GM03348 (cell line): ENCODE measurements at places on chromosomes 16 and 17.

DNA sequence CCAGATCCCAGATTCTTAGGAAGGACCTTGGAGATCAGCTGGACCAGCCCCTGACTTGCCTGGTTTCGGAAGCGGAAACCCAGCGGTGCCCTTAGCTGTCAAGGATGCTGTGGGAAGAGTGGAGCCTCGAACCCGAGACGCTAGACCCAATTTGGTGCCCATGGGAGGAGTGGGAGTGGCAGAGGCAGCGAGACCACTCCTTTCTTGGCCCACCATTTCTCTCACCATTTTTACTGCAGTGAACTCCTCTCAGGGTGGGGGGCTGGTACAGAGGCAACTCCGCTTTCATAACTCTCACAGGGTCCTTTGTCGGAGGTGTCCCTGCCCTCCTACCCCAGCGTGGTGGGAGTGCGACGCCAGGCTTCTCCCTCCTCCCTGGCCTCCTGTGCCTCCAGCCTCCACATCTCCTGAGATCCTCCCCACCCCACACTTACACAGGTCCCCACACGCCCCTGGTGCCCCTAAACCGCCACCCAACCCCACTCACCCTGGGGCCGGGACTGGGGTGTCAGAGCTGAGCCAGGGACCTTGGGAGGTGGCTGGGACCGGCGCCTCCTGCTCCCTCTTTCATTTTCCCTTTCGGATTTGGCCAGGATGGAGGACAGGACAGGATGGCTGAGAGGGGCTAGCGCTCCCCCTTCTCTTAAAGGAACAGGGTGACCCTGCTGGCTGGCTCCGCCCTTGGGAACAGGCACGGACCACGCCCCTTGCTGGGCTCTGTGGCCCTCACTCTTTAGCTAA, at the start of gene GJD3:
TSS of gene GJD3 (minus strand) at position 617 of the 741 bp plus-strand sequence. CDS start 922 bp downstream, outside the sequence.
- DNase-seq: no peak

GRCh38 chr17:48646183-48647102, 20.3 kb upstream of the HOXB9 start:
- DNase-seq: peak; percentile 75

DNA sequence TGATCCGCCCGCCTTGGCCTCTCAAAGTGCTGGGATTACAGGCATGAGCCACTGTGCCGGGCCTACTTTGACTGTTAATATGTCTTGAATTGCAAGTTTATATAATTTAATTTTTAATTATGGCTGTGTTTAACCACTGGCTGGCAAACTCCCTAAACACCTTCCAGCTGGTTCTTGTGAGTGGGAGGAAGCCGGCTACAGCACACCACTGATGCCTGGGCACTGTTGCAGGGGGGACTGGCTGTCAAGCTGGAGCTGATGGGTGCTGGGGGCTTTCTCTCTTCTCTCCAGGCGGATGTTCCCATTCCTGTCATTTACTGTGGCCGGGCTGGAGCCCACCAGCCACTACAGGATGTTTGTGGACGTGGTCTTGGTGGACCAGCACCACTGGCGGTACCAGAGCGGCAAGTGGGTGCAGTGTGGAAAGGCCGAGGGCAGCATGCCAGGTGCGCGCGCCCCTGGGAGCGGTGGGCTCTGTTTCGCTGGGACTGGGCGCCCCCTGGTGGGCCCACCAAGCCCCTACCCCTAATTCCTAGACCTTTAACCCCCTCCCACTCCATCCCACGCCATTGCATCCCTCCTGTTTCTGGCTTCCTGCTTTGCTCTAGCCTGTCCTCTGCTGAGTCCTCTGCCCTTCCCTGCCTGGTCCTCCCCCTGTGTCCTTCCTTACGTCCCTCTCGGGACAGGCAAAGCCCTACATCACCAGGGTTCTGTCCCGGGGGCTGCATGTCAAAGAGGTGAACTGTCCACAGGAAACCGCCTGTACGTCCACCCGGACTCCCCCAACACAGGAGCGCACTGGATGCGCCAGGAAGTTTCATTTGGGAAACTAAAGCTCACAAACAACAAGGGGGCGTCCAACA, 9.5 kb downstream of the TBX21 start:
- DNase-seq: no peak

DNA sequence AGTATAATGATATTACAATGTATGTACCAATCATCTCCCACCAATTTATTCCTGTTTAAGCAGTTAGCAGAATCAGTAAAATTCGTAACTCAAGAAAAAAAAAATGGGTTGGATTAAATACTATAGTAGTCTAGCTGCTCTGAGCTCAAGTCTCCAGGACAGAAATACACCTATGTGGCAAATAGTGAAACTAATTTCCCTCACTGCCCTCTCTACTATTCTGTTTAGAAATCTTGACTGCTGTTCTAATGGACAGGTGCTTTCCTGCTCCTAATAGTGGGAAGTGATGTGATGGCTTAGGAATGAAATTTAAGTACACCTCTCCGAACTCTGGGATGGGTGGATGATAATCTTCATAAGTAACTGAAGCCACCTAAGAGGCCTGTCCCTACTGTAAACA, 175.7 kb downstream of the KCNJ2 start:
- DNase-seq: no peak

- no peak for DNase-seq
These were observed 151.5 kb upstream of the GOT2 start for GRCh38 chr16:58885528-58886170.

DNA sequence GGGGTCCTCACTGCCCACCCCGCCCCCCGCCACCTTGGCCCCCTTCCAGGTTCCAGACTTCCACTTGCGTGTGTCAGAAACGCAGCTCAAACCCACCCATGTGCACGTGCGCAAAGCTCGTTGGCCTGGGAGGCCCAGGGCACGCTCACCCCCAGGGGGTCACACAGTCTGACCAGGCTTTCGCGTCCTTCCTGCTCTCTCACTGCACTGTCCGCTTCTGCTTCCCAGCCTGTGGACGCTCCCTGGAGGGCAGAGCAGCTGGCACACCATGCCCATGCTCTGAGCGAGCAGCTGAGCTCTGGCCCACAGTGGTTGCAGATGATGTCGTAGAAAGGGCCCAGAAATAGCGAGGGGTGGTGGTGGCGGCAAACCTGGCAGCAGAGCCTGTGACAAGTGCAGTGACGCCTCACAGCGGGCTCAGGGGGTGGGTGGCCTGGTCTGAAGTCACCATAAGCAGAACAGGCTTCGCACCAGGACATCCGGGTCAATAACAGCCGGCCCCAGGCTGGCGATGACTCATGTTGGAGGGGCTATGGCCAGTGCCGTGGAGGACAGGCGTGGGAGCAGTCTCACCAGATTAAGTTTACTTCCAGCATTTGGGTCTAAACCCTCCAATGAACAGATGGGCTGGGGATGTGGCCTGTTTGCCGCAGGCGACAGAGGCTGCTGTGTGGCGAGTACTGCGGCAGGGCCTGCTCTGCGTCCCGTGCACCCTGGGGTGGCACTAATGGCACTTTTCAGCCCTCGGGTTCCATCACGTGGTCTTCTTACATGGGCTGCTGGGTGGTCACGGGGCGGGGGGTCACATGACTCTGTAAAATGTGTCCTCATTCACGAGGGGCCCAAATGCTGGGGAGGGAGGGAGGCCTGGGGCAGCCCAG, 49.0 kb downstream of the NT5M start:
- no peak for DNase-seq

DNA sequence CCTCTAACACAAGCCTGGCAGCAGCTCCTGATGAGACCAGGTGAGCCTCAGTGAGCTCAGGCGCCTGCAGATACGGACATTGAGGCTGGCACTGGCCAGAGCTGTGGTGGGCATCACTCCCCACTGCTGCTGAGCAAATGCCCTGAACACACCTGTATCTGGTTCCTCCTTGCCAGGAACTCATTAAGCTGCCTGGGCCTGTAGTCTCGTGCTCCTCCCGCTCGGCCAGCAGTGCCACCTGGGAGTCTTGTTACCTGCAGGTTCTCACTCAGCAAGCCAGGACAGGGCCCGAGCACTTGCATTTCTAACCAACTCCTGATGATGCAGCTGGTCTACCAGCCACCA, 13.3 kb downstream of the EIF4A3 start:
- no peak for DNase-seq

DNA sequence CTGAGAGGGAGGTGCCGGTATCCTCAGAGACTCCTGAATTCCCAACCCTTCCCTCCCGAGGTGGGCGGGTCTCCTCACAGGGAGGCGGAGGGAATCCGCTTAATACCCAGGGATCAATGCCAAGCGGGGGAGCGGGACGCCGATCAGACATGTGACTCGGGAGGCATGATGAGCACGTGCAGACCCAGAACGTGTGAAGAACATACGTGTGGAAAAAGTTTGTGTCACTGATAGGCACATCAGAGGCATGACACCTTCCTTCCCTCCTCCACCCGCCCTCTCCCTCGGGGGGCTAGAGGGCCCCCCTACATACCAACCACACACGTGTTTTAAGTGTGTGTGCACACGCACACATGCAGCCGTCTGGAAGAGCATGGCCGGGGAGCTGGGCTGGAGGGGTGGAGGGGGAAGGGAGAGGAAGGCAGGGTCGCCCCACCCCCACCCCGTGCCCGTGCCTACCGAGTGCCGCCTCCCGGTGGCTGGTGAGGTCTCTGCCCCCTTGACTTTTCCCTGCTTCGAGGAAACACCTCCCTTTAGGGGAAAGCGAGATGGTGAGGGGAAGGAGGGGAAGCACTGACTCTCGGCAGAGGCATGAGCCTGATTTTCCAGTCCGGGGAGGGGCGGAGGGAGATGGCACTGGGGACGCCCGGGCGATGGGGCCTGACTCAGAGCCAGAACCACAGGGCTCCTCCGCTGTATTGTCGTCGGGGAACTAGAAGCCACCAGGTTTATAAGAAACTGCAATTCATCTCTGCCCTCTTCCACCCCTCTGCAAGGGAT, 12.1 kb upstream of the TBX21 start:
- peak; percentile 60 for DNase-seq

- no peak for DNase-seq
These were observed 24.6 kb upstream of the COX10 start for GRCh38 chr17:14044702-14045101.

DNA sequence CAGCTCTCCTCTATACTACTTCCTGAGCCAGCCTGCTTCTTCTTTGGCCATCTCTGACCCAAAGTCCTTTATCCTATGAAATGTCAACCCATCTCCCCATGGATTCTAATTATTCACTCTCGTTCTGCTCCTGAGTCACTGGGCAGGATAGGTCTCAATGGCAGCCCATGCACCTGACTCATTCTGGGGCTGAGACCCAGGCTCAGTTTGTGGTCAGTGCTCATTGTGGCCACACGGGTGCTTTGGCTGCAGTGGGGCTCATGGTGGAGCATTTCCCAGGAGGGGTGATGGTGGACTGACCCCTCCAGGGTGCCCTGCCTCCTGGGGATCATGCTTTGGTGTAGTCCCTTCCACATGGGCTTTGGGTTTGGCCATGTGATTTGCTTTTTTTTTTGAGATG, 154.8 kb upstream of the WSCD1 start:
- DNase-seq: no peak

DNA sequence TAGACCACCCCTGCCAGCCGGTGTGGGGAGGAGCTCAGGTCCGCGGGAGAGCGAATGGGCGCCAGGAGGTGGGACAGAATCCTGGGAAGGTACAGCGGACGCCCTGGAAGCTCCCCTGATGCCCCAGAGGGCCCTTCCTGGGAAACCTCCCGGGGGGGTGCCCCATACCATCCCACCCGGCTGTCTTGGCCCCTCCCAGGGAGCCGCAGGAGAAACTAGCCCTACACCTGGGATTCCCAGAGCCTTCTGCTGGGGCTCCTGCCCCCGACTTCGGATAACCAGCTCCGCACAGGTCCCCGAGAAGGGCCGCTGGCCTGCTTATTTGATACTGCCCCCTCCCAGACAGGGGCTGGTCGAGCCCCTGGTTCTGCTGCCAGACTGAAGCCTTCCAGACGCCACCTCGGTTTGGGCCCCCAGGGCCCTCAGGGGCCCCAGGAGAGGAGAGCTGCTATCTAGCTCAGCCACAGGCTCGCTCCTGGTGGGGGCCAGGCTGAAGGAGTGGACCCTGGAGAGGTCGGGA, 3.0 kb upstream of the CBX4 start:
- no peak for DNase-seq

GRCh38 chr17:3596804-3597464, 12.3 kb downstream of the TRPV1 start:
- DNase-seq: no peak

GRCh38 chr17:3558603-3559269, 1.1 kb upstream of the TRPV3 start:
- DNase-seq: no peak

DNA sequence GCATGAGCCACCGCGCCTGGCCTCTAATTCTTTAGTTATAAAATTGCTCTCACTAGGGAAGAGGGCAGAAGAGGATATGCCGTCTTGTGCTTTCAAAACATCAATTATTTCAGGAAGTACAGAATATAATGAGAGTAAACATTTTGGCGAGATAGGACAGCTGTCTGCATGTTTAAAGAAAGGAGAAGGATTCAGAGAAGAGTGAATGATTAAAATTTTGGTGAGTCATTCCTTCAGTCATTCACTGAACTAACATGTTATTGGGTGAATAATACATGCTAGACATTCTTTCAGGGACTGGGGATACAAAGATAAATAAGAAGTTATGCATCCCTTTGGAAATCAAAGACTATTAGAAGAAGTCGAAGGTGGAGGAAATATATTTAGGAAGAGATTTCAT, 590.3 kb upstream of the GOT2 start:
- no peak for DNase-seq

GRCh38 chr17:55432358-55433028, 10.9 kb upstream of the MMD start:
- no peak for DNase-seq

- peak; percentile 90 for DNase-seq
These were observed at the start of gene TK2 for GRCh38 chr16:66549284-66550131. Gene TK2, minus strand, starts transcription at chr16:66550122. Its CDS starts 61 bp downstream, at chr16:66550061.

DNA sequence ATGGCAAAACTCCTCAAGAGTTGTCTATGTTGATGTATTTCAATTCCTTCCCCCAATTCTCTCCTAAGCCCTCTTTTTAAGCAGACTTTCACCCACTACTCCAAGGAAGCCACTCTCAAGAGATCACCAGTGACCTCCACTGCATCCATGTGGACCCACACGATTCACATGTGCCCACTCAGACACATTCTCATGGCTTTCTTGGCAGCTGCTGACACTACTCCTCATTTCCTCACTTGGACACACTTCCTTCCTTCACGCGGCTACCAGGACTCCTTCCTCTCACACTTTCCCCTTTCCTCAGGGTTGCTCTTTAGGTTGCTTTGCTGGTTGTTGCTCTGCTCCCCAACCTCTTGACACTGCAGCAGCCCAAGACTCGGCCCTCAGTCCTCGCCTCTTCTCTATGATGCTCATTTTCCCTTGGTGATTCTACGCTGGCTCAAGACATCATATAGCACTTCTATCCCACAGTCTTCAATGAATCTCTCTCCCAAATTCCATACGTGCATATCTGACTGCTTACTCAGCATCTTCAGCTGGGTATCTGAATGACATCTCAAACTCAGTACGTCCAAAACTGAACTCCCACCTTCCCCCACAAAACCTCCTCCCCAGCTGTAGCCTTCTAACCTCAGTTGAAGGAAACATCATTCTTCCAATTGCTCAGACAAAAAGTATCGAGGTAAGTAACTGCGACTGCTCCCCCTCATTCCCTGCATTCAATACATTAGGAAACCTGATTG, 28.2 kb downstream of the HELZ start:
- DNase-seq: no peak

- no peak for DNase-seq
These were observed 67.4 kb upstream of the CLEC18A start for GRCh38 chr16:69883744-69884143.

- DNase-seq: no peak
These were observed 296.9 kb downstream of the ZFHX3 start for GRCh38 chr16:72751076-72751475.

GRCh38 chr16:57745768-57746167, 10.2 kb downstream of the KATNB1 start:
- DNase-seq: no peak

GRCh38 chr17:882827-883585, 96.6 kb downstream of the NXN start:
- DNase-seq: no peak
